ENCODE measurements at places on chromosomes 13 and 19.

- no peak for DNase-seq
Observed at GRCh38 chr13:37407156-37407555, 191.4 kb downstream of the POSTN start.

- DNase-seq: no peak
Observed at GRCh38 chr13:45882626-45883025, 31.1 kb upstream of the SIAH3 start.

GRCh38 chr13:32002873-32003272 is 28.7 kb upstream of the FRY start:
- DNase-seq: no peak

- peak; percentile 60 for DNase-seq
Observed at GRCh38 chr19:13881692-13882418, 4.9 kb downstream of the NANOS3 start.

GRCh38 chr19:33374236-33374714 is 766 bp downstream of the CEBPG start:
- peak; percentile 13 for DNase-seq

All from CD4-positive, alpha-beta T cell treated with Interleukin-17A for 1 hour (primary cell).